IPS DF 6.9 (cell line): ENCODE measurements at places on chromosomes 13 and 19.

DNA sequence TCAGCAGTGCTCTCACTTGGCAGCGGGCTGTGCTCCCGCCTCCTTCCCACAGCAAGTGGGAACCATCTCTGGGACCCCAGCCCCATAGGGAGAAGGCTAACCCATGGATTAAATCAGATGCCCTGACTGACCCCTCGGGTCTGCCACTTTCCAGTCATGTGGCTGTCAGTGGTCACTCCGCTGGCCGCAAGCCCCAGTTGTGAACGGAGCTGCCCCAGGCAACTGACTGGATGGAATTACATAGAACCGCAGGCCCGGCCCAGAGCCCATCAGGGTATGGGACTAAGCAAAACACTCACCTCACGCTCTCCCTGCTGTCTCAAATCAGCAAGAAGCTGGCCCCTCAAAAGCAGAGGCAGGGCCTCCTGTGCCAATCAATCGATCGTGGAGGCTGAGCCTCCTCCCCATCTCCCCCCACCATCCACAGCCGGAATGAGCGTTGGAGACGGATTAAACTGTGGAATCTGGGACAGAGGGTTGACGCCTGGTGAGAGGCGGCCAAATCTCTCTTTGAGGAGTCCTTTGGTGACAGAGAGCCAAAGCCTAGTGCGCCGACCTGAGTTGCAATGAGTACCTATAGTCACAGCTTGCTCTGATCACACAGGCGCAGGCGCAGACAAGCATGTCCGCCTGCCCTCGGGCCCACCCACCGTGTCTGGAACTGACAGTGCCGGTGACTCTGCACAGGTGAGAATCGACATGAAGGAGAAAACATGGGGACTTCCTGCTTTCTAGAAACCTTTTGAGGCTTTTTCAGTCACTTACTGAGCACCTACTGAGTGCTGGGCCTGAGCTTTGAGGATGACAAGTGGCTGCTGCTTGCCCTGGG lies 38.7 kb downstream of the PBX4 start:
- DNase-seq, result no peak

GRCh38 chr13:26949701-26950502 lies 189.3 kb upstream of the GPR12 start:
- no peak for DNase-seq

- DNase-seq, result no peak
Observed at GRCh38 chr13:95360052-95360451, 58.8 kb upstream of the ABCC4 start.

- no peak for DNase-seq
Observed at GRCh38 chr19:14149509-14149994, 13.2 kb upstream of the ASF1B start.

DNA sequence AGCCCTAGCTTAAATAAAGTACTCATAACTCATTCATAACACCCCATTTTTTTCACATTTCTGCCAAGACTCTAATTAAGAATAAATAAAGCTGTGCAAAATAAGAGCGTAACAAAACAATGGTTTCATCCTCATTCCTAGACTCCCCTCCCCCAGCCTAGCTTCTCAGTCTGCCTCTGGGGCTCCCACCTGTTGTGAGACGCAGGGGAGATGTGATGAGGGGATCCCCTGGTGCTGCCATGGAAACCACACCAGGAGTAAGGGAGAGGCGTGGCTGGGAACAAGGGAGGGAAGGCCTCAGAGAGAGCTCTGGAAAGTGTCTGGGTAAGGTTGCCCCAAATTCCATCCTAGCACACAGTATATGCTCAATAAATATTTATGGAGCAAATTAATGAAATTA lies 93.3 kb upstream of the USP29 start:
- no peak for DNase-seq
